Neural crest cell (in vitro differentiated cells): ENCODE measurements at places on chromosomes 2 and 18.
A peak's percentile ranks its signal among the peaks of the same experiment; 100 is the strongest.

GRCh38 chr18:55272510-55273243, 313.4 kb upstream of the CCDC68 start:
- DNase-seq, result no peak

DNA sequence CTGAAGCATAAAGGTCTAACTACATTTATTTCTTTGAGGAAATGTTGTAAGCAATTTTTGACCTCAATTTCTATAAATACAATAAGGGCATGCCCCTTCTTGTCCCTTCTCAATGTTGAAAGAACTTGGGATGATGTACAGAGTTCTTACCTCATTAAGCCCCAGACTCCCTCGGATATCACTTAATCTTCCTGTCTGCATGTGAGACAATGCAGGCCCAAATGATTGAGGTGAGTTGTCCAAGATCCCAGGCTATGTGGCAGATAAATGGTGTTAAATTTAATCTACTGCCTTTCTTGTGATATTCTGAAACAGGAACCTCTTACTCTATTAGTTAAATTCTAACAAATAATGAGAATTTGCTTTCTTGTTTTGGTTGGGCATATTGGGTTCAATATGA, 1073.4 kb upstream of the GYPC start:
- no peak for DNase-seq

- no peak for DNase-seq
These were observed 84.5 kb downstream of the PTRHD1 start for GRCh38 chr2:24708537-24709152.

- no peak for DNase-seq
These were observed 513.5 kb downstream of the CMPK2 start for GRCh38 chr2:6352247-6352646.

- DNase-seq, result no peak
These were observed 138.0 kb downstream of the HAUS1 start for GRCh38 chr18:46242183-46242582.

DNA sequence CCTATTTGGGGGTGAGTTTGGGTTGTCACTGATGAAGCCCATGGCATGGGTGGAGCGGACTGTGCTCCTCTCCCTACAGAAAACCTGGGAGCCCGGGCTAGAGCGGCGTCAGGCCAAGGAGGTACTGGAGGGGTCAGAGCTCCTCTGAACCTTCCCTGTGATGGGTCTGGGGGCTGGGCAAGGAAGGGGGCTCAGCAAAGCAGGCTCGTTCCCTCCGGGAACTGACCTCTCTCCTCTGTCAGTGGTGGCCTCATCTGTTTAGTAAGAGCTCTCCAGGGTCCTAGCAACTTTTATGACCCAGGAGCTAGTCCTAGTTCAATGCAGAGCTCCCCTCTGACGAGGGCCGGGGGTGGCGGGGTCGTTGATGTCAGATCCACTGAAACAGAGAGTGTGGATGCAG, 62.4 kb upstream of the OTOF start:
- no peak for DNase-seq

- DNase-seq, result no peak
These were observed 27.4 kb upstream of the MC5R start for GRCh38 chr18:13796515-13796914.

- DNase-seq, result no peak
These were observed 457.5 kb downstream of the CNTNAP5 start for GRCh38 chr2:124482551-124482950.

DNA sequence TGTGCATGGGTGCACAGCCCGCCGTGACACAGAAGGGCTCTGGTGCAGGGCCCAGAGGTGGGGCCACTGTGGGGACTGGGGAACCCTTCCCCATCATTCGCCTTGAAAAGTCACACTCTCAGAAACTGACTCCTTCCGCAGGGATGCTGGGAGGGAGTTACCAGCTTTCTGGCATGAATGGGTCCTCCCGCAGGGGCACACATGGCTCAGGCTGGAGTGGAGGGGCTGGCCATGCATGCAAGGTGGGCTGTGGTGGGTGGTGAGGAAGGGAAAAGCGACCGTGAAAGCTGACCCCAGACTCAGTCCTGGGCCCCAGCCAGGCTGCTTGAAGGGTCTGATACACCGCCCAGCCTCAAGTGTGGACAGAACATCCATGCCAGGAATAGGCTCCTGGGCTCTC, 201.1 kb downstream of the TNS1 start:
- DNase-seq, result no peak

DNA sequence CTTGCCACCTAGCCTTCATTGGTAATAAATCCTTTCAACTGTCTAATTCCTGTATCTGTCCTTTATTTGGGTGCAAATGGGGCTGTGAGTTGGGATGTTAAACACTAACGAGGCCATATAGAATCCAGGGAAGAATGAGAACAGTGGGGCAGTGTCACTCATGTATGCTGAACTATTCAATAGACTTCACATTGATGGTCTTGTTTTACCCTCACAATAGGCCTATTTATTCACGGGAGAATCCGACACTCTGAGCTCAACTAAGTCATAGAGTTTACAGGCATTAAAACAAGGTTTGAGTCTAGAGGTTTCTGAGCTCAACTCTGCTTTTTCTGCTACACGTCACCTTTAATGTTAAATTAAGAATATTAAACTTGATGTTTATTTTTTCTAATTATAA, 421.6 kb downstream of the SOX11 start:
- no peak for DNase-seq

- no peak for DNase-seq
These were observed 93.7 kb upstream of the RBBP8 start for GRCh38 chr18:22839340-22839821.

DNA sequence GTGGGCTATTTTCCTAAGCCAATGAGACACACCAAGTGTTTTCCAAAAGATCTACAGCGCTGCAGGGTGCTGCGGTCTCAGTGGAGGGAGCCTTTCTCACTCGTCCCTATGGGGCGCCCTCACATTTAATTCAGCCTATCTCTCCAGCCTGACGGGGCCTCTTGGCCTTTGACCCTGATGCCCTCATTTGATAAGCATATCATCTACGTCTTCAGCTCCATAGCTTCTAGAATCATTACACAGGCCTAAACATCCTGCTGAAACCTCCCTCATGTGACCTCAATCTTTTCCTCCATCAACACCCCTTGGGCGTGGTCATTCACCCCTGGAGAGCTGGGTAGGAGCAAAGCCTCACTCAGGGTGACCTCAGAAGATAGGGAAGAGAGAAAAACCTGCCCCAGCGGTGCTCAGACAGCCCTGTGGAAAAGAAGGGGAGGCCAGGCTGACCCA, 57.4 kb downstream of the CYP26B1 start:
- no peak for DNase-seq

- DNase-seq, result no peak
These were observed 155.6 kb upstream of the CCDC68 start for GRCh38 chr18:55114876-55115275.

DNA sequence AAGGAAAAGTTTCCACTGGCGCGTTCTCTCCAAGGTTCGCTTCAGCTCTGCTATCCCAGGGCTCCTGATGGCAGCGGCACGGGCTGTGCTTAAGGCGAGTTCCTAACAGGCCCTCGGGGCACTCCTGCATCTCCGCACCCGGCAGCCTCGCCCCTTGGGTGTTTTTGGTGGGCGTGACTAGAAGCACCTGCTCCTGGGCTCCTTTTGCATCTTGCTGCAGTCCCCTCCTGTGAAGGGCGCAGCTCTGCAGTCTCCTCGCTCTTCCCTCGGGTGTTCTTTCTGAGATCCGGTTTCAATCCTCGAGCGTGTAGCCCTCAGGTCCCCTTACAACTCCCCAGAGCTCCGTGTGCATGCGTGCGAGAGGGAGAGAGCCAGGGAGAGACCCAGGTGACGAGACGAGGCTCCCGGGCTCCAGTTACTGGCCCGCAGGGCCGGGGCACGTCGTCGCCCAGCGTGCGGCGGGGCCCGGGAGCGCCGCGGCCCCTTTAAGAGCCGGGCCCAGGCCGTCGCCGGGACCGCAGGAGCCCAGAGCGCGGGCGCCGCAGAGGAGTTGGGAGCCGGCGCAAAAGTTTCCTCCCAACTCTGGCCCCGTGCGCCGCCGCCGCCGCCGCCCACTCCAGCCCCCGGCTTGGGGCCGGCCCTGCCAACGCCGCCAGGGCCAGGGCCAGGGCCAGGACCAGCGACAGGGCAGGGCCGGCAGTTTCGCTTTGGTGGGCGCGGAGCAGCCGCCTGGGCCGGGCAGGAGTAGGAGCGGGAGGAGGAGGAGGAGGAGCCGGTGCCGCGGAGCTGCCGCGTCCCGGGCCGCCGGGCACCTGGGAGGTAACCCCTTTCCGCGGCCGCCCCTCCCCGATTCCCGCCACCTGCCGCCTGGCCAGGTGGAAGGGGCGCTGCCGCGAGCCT, at the start of gene PARD3B:
Gene PARD3B (plus strand): TSS at position 515 of the 900 bp plus-strand sequence. CDS start 525 bp downstream, outside the sequence.
- peak; percentile 48 for DNase-seq

DNA sequence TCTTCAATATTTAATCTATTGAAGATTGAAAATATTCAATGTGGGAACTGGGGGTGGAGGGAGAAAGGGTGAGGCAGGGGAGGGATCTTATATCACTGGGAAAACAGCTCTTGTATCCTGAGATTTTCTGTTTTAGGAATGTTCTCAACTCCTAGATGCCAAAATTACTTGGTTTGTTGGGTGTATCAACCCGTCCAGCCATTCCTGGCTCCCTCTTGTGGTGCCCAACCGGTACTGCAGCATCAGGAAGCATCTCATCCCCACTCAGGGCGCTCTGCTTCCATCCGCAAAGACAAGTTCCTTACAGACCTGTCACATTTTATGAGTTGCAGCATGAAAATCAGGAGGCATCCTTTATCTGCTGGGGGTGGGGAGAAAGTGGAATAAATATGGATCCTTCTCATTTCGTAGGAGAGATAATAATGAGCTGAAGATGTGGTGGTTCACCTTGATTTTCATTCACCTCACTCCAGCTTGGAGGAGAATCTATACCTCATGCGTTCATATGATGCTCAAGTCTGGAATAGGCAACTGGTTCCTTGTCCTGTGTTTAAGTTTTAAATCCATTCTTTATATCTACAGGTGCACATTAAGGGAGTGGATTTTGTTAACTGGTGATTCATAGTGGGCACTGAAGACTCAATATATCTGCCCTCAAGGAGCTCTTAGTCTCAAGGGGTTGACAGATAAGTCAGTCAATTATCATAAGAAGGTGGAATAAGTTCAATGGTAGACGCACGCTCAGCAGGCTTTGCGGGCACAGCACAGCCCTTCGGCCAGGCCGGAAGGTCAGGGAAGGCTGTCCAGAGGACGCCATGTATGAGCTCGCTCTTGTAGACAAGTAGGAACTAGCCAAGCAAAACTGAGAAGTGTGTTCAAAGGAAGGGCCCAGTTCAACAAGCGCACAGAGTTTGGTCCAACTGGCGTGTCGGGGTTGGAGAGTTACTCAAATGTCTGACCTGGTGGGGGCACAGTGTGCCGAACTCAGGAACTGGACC, 127.3 kb downstream of the RNF144A start:
- DNase-seq, result peak; percentile 52

DNA sequence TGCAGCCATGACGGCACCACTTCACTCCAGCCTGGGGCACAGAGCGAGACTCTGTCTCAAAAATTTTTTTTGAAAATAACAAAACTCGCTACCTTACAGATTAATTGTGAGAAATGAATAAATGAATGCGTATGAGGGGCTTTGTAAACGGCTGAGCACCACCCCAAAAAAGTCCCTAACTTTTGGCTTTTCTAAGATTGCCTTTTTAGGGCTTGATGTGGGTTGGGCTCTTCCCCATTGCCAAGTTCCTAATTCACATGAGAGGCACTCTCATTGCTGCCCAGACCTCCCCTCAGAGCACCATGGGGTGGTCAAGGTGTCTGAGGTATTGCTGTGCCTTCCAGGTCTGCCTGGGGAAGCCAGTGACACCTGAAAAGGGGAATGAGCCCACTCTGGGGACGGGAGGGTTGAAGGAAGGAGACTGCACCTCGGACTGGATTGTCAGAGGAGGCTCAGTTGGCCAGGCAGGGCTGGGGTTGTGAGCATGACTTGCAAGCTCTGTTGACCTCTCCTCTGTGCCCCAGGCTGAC, 186.4 kb downstream of the PRKCE start:
- DNase-seq, result no peak

- no peak for DNase-seq
These were observed 37.3 kb downstream of the FER1L5 start for GRCh38 chr2:96679848-96680247.

DNA sequence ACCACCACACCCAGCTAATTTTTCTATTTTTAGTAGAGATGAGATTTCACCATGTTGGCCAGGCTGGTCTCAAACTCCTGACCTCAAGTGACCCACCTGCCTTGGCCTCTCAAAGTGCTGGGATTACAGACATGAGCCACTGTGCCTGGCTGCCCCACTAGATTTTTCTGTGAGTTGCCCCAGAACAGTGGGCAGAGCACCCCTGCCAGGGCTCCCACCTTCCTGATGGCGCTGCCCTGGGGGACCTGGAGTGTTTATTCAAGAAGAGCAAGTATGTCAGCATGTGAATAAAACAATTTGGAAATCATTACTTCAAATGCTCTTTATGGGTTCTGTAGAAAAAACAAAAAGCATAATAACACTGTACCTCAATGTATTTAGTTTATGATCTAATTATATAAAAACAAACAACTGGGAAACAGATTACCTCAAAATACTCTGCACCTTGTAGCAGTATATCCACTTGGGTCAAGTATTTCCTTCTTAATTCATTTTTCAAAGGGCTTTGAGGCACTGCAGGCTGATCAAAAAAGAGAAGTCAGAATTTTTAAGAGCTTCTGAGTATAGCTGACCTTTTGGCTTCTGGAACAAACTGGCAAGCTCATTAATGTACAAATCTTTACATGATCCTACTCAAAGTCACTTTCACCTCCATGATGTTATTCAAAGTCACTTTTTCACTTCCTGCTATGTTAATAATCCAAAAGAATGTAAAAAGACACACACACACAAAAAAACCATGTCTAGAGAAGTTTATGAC, 8.9 kb downstream of the HJURP start:
- no peak for DNase-seq

DNA sequence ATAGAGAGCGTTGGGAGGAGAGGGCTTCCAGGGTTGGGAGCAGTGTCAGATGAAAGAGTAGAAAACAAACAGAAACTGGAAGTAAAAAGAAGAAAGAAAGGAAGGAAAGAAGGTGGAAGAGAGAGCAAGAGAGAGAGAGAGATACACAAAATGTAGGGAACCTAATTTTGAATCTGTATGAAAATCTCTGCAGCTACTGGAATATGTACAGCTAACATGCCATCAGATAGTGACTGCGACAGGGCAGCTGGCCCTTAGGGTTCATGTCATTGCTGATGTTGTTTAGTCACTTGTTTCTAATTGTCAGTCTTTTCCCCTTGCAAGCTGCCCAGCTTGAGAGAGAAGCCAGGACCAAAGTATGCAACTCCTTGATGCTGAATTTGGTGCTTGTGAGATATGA, 85.8 kb downstream of the POLE4 start:
- no peak for DNase-seq

- no peak for DNase-seq
These were observed 31.9 kb downstream of the EXOC6B start for GRCh38 chr2:72793798-72794440.

DNA sequence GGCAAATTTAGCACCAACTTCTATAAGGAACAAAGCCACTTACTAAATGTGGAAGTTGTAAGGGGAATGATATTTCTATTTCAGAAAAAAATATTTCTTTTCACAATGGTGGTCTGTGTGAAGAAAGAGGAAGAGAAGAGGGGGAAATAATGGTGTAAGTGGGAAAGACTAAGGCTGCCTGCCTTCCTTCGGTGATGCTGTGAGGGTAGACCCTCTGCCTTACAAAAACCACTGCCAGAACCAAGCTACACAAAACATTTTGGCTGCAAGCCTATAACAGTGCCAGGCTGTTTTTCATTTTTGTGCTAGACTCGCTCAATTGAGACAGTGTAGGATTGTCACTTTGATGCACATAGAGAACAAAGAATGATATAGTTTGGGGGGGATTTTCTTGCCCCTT, 286.6 kb downstream of the ZEB2 start:
- DNase-seq, result no peak

GRCh38 chr2:126748188-126748760, 92.3 kb downstream of the GYPC start:
- DNase-seq, result no peak
